Activated B cell treated with CpG ODN at 0.5 μM for 24 hours (primary cell): ENCODE measurements at places on chromosomes 12 and 14. TPM values are rescaled to one million over a fixed set of nuclear protein-coding genes. Genes with fewer than 3 reads are reported as not detected.
A peak's percentile ranks its signal among the peaks of the same experiment; 100 is the strongest.

DNA sequence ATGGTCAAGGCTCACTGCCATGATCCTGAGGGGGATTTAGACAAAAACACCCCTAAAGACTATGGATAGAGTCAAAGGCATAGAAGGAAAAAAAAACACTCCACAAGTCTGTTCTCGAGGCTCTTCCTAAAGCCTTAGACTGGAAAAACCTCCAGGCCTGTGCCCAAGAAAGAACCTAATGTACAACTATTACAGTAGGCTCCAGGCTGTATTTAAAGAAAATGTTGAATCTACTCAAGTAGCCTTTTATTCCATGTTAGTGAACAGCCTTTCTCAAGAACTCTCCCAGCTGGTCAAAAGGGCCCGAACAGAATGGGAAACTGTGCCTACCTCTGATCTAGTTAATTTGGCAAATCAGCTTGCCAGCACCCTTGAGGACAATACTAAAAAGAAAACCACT lies 28.3 kb downstream of the GNPTAB start:
- no peak for DNase-seq
- no peak overlapping the region for H3K4me3 ChIP-seq
- peaks cover 13% of the 10 kb centered on the region for H3K4me1 ChIP-seq
- no peaks in the 10 kb centered on the region for H3K27me3 ChIP-seq
- peaks cover 4% of the 10 kb centered on the region for H3K36me3 ChIP-seq
- H3K27ac ChIP-seq: no peak overlapping the region

- no peaks in the 10 kb centered on the region for H3K36me3 ChIP-seq
- no peak for DNase-seq
- H3K27me3 ChIP-seq: no peaks in the 10 kb centered on the region
These were observed 752.2 kb downstream of the FSCB start for GRCh38 chr14:43754838-43755237.

- DNase-seq: no peak
- H3K4me3 ChIP-seq: peak overlapping the region; percentile 12
- peaks cover 11% of the 10 kb centered on the region for H3K27me3 ChIP-seq
- H3K36me3 ChIP-seq: no peaks in the 10 kb centered on the region
- H3K27ac ChIP-seq: no peak overlapping the region
These were observed 979 bp downstream of the LTBP2 start for GRCh38 chr14:74610866-74611649.

GRCh38 chr12:12286441-12286840 lies 19.6 kb upstream of the LRP6 start:
- no peak for DNase-seq
- H3K4me3 ChIP-seq: no peak overlapping the region
- peaks cover 29% of the 10 kb centered on the region for H3K27me3 ChIP-seq
- no peaks in the 10 kb centered on the region for H3K4me1 ChIP-seq

Gene TAS2R42
- total RNA-seq: not detected in 2 replicates

Gene GZMH
- total RNA-seq: 0.49 and 0.93 TPM in 2 replicates

Gene FAM222A
- 0.73 and 1.6 TPM in 2 replicates for total RNA-seq

Gene GPR84
- not detected in 2 replicates for total RNA-seq
